ENCODE measurements at places on chromosomes 12 and 14.

DNA sequence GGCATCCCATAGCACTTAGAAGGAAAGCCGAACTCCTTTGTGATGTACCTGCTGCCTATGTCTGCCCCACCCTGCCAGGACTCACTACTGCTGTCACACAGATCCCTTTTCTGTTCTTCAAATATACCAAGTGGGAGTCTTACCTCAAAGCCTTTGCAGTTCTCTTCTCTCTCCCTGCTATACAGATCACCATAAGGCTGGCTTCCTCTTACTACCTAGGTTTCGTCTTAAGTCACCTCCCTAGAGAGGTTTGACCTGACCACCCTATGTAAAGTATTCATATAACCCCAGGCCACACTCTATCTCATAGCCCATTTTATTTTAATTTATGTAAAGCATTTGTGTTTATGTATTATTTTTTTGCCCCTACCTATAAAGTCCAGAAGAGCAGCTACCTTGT is 117.6 kb downstream of the CRADD start:
- no peak for ATAC-seq

GRCh38 chr12:127791217-127791616 is 475.8 kb upstream of the TMEM132C start:
- no peak for ATAC-seq

DNA sequence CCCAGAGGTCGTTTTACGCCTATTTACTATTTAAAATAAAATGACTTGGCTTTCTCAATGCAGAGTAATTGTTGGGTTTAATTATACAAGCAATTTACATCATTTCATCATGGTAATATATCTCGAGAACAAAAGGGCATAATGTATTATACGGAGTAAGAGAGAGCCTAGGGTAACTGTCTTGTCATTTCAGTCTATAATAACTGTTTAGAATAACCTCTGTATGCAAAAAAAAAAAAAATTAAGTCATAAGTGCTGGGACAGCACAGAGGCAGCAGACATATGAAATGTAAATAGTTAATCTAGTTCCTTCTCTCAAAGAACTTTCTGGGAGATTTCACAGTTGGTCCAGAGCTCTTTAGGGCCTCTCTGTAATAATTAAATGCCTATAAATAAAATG is 284.9 kb downstream of the TMTC2 start:
- ATAC-seq = no peak

GRCh38 chr12:26622601-26623000 is 210.4 kb downstream of the ITPR2 start:
- no peak for ATAC-seq

- ATAC-seq = no peak
Measured at GRCh38 chr12:93365616-93366405, 11.9 kb upstream of the NUDT4 start.

DNA sequence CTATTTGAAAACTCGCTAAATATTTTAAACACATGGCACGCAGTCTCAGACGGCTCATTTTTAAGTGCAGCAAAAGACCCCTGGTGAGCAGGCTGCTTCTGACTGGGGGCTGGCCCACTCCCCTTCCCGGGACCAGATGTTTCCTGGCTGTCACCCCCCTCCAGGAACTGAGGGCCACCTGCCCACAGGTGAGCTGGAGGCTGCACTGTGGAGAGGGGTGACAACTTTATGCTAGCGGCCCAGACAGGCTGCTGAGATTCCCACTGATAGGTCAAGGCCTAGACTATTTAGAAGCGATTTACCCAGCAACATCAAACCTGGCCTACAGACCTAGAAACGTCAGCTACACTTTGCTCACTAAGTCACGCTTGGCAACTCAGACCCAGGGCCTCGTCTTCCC is 92.1 kb downstream of the BCL11B start:
- ATAC-seq = no peak

DNA sequence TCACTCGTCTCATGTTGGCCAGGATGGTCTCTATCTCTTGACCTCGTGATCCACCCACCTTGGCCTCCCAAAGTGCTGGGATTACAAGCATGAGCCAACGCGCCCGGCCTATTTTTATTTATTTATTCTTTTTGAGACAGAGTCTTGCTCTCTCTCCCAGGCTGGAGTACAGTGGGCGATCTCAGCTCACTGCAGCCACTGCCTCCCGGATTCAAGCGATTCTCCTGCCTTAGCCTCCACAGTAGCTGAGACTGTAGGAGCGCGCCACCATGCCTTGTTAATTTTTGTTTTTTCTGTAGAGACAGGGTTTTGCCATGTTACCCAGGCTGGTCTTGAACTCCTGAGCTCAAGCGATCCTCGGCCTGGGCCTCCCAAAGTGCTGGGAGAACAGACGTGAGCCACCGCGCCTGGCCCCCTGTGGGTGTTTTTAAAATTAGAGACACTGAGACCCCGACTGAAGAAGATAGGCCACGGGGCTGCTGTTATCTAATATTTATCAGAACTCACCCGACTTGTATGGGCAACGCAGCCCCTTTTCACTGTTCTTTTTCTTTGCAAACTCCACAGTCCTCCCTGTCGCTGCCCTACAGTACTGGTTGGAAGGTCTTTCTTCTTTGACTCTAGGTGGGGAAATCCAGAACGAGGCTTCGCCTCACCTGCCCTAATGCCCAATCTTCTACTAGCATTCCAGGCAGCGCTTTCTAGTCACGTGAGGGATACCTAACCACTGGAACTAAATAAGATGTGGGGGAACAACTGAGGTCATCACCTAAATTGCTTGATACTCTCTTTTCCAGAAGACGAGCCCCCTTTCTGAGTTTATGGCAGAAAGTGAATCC is 1.4 kb upstream of the GABARAPL1 start:
- ATAC-seq = no peak

DNA sequence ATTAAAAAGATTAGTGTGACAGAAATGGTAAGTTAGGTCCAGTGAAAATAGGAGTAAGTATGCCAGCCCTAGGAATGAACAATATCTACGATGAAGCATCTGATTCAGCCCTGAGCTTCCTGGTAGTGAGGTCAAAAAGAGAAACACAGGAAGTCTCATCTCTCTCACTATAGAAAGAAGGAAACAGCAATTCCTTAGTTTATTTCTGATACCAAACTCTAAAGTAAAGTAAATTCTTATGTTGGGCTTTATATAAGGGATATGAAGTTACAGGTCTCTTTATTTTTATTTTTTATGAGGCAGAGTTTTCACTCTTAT is 76.7 kb upstream of the RFLNA start:
- ATAC-seq = no peak

DNA sequence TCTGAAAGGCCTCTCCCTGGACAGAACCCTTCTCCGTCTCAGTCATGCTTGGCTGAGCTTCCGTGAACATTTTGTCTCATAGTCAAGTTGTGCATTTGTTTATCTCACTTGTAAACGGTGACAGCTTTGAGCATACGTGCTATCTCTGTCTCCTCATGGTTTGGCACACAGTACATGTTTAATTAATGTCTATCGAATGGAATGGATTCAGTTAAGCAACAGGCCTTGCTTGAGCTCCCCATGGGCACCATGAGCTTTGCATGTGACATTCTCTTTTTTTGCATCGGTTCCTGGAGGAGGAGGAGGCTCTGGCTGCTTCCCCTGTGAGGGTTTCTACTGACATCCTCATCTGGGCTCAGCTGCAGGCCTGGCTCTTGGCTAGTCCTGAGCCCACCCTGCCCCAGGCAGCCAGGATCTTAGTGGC is 80.0 kb downstream of the PRIMA1 start:
- ATAC-seq = no peak
